Kidney capillary endothelial cell (primary cell): ENCODE measurements at places on chromosomes 6 and 20.

DNA sequence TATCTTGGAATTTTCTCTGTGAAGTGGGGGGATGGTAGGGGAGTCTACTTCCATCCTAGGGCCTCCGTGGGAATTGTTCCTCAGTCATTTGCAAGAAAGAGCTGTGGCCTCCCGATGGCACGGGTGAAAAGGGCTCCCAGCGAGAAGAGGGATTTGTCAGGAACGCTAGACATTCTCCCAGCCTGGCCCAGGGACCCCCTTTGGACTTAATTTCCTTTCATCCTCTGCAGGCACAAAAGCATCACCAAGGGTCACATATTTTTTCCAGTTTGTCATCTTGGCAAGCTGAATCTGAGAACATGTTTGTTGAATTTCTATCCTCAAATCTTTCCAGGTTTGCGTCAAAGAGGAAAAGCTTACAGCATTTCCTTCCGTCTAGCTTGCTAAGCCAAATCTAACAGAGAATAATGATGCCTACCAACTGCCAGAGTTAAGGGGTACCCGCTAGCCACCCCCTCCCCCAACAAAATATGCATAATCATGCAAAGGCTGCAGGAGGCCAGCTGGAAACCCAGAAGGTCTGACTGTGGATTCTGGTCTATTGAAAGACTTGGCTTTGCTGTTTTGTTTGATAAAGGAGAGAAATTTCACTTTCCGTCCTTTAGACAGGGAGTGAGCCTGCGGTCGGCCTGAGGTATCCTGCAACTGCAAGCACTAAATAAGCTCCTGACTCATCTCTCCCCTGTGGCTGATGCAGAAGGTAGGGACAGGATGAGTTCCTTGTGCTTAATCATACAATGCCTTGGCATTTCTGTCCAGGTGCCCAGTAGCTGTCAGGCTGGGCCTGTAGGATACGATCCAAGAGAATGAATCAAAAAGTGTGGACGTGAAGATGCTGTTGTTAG is 23.1 kb downstream of the PSMG4 start:
- DNase-seq, result peak; percentile 86

DNA sequence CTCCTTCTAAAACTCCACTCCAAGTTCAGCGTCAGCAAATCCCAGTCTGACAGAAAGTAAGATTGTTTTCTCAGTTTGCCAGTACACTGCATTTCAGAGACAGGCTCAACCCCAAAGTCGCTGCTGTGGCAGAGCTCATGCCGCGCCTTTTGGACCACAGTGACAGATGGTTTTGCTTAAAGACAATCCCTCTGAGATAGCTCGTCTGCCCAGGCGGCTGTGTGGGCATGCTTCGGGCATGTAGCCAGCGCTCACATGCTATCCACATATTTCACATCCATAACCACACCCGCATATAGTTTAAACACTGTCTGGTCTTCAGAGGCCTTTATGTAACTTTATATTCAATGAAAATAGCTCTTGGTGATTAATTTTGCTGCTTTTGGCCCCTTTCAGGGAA is 14.7 kb upstream of the PXDC1 start:
- no peak for DNase-seq

DNA sequence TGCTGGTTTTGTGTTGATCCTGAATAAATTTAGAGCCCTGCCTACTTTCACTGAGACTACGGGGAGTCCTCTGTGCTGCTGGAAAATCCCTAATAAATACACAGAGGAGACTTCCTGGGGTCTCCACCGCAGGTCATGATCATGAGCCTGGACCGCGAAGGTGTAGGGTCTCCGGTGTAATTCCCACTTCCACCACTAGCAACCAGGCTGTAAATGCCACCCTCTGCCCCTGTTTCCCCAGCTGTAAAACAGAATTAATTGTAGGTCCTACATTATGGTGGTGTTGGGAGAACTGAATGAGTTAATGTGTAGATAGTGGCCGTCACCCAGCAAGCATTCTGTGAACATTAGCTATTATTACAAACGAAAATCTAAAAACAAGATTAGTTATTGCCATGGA is 191.6 kb upstream of the THBS2 start:
- no peak for DNase-seq

GRCh38 chr6:75203721-75204120 is 2.1 kb downstream of the COL12A1 start:
- DNase-seq, result no peak

- DNase-seq, result no peak
Observed at GRCh38 chr6:159572439-159573110, 120.5 kb downstream of the SOD2 start.

DNA sequence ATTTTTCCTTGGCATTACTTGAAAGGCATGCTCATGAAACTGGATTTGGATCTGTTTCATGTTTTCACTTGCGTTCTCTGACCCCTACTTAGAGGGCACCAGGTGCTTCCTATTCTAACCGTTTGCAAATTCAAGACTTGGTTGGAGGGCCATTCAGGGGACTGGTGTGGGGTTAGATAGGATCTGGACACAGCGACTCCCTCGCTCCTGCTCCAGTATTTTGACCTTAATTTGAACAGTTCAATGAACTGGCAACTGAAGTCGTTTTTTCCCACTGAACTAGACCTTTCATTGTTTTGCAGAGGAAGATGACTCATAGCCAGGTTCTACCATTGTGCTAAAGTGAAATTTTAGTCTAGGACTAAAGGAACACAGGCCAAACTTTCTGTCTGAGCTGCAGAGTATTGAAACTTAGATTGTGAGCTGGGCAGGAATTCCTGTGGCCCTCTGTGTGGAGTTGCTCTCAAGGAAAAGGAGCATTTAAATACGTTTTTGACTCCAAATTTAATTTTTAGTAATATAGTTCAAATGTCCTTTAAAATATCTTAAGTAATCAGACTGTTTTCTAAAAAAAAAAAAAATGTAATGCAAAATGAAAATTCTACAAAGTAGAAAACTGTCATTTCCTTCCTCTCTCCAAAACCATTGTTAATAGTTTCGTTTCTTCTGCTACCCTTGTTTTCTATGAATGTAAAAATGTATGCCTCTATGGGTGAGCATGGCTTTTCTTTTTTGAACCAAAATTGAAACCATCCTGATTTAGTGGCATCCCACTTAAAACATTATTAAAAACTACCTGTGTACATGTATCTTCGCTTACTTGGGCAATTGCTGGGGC is 64.8 kb downstream of the UTRN start:
- peak; percentile 98 for DNase-seq

- DNase-seq, result no peak
Observed at GRCh38 chr6:44235269-44235668, 11.6 kb upstream of the HSP90AB1 start.

- DNase-seq, result no peak
Observed at GRCh38 chr6:111871725-111872400, 1.4 kb downstream of the FYN start.

- DNase-seq, result no peak
Observed at GRCh38 chr20:25397821-25398220, 7.2 kb upstream of the ABHD12 start.

DNA sequence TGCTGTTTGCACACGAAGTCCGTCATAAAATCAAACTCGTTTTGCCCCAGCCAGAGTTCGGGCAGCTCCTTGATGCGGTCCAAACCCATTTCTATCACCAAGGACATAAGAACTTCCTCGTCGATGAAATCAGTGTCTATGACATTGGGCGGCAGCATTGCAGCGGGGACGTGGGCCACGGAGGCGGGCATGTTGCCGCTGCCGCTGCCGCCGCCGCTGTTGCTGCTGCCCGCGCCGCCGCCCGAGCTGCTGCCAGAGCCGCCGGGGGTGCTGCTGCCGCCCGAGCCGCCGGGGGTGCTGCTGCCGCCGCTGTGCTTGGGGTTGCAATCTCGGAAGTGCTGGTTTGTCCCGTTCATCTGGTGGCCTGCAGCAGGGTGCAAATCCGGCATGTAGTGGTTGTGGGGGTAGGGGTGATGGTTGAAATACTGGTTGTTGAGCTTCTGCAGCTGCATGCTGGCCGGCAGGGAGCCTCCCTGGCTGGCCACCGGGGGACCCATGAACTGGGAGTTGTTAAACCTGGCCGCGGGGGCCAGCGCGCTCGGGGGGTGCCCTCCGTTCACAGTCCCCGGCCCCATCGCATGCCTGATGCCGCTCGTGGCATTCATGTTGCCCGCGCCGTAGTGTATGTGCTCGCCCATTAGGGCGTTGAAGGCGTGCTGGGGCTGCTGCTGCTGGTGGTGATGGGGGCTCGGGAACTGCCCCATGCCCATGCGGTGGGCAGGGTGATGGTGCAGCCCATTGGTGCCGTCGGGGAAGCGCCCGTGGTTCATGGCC is 1.1 kb downstream of the CITED2 start:
- DNase-seq, result peak; percentile 47

DNA sequence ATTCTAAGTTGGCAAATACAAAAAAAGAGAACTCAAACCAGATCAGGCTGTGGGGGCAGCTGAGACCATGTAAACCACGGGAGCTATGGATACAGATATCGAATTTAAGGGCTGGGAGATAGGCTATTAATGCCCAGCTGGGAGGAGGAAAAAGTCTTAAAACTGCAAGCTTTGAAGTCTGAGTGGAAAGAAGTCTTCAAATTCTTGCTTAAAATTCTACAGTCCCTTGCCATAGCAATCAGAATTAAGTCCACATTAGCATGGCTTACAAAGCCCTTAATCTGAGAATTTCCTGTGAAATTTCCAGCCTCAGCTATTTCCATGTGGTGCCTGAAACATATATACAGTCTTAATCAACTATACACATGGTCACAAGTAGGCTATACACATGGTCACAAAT is 465.0 kb upstream of the HSF2 start:
- no peak for DNase-seq

DNA sequence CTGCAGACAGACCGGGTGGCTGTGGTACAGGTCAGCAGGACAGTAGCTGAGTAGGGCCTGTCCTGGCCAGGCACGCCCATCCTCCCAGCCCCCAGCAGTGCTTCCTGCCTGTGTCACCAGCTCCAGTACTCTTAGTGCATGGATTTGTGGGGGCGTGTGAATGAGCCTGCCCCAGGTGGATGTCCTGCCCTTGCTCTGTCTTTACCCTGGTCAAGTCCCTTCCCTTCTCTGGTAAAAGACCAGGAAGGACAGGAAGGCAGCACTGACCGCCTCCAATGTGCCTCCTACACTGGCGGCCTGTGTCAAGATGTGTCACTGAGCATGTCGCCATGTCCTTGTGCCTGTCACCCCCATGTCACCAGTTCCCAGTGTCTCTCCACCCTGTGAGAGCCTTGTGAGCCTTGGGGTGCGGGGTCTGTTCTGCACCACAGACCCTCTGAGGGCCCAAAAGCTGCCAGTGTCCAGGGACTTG is 11.9 kb downstream of the TEAD3 start:
- no peak for DNase-seq

- DNase-seq, result no peak
Observed at GRCh38 chr6:28948782-28949486, 25.1 kb upstream of the TRIM27 start.

- DNase-seq, result no peak
Observed at GRCh38 chr20:542777-543368, 717 bp downstream of the CSNK2A1 start.

GRCh38 chr20:61278296-61278695 is 26.2 kb downstream of the CDH4 start:
- DNase-seq, result no peak
